ENCODE measurements at places on chromosomes 4 and X.

- DNase-seq: no peak
- no peak overlapping the region for H3K27ac ChIP-seq
- H3K4me1 ChIP-seq: no peaks in the 10 kb centered on the region
- no peak overlapping the region for H3K4me3 ChIP-seq
- H3K36me3 ChIP-seq: no peaks in the 10 kb centered on the region
Measured at GRCh38 chrX:137058339-137059127, 24.7 kb upstream of the GPR101 start.

GRCh38 chr4:48970471-48970921 is 15.6 kb upstream of the CWH43 start:
- no peak overlapping the region for H3K27ac ChIP-seq
- H3K4me3 ChIP-seq: no peak overlapping the region
- no peaks in the 10 kb centered on the region for H3K4me1 ChIP-seq
- no peak for DNase-seq
- H3K27me3 ChIP-seq: no peaks in the 10 kb centered on the region

- H3K4me3 ChIP-seq: no peak overlapping the region
- no peaks in the 10 kb centered on the region for H3K27me3 ChIP-seq
- no peaks in the 10 kb centered on the region for H3K36me3 ChIP-seq
- no peaks in the 10 kb centered on the region for H3K4me1 ChIP-seq
- DNase-seq: no peak
Measured at GRCh38 chr4:836750-837301, 10.9 kb upstream of the CPLX1 start.

DNA sequence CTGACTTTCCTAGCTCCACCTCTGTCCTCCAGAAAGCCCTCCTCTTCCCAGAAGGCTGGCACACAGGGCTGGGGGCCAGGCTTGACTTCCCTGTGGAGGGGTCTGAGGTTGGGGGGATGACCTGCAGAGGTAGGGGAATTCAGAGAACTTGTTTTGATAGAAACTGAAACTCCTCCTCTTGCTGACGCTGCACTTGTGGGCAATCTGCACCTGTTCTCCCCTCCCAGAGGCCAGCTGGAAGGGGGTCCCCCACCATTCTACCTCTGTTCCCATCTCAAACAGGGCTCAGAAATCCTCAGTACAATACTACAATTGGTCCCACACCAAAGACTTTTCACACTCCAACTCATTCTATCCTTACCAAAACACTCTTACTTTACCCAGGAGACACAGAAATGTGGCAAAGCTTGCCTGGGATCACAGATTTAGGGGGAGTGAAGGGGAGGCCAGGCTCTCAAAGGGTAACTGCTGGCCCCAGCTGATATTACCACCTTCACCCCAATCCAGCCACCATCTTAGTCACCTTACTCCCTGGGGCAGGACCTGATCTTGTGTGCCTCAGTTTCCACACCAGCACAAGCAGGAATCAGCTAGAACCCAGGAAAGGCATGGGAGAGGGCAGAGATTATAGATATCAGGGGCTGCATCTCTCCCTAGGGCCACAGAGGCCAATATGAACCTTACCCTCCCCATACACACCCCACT is 18.5 kb downstream of the OTUD5 start:
- H3K27ac ChIP-seq: peak overlapping the region; percentile 23
- no peaks in the 10 kb centered on the region for H3K4me1 ChIP-seq

DNA sequence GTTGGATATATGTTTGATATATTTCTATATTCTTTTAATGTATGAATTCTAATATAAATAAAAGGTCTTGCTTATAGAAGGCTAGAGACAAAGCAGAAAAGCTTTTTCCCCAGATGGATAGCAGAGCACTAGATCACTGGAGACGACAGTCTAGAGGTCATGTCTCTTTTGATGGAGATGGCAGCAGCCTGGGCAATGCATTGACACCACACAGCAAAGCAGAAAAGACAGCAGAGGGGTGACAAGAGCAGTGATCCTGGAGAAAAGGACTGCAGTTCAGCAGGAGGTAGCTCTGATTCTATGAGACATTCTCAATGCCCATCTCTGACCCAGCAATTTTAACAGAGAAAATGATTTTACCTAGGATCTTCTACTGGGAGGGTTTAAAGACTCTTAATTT is 210.6 kb downstream of the DTHD1 start:
- H3K4me3 ChIP-seq: no peak overlapping the region
- no peaks in the 10 kb centered on the region for H3K27me3 ChIP-seq
- no peaks in the 10 kb centered on the region for H3K36me3 ChIP-seq
- peak; percentile 1 for DNase-seq
- H3K4me1 ChIP-seq: peaks cover 6% of the 10 kb centered on the region

DNA sequence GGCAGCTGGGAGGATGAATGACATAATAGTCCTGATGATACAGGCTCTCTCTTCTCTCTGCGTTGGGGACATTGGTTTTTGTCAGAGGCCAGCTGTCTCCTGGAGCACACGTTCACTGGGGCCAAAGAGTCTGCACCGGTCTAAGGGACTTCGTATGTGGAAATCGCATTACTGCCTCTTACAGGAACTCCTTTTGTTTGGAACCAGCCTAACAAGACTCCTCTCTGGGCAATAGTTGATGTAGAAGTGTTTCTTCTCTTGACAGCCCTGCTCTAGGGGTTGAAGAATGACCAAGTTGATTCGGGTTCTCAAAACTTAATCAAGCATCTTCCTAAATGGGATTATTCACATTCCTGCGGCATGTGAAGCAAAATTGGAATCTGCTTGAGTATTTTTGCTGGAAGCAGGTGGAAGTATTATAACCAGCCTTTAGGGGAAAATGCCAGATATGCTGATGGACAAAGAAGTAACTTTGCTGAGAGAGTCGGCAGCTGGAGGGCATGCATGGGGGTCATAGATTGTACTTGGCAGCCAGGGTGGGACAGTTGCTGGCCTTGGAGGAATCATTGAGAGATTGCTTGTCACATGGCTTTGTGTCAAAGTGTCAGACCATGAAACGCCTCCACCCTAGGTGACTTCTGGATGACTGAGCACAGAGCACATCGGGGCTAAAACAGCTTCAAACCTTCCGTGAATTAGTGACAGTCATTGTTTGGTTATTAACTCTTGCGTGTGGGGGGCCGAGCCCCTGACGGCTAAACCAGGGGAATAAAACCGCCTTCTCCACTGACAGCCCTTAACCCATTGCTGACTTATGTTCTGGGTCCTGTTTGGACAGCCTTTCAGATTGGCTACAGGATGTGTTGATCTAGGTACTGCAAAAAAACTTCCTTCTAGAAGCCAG is 34.4 kb upstream of the SLC34A2 start:
- H3K4me1 ChIP-seq: no peaks in the 10 kb centered on the region
- no peaks in the 10 kb centered on the region for H3K36me3 ChIP-seq
- no peak overlapping the region for H3K4me3 ChIP-seq
- no peak overlapping the region for H3K27ac ChIP-seq

- no peak overlapping the region for H3K4me3 ChIP-seq
- H3K27ac ChIP-seq: no peak overlapping the region
- no peaks in the 10 kb centered on the region for H3K27me3 ChIP-seq
- no peaks in the 10 kb centered on the region for H3K36me3 ChIP-seq
- peaks cover 2% of the 10 kb centered on the region for H3K4me1 ChIP-seq
Measured at GRCh38 chr4:100082852-100083251, 107.4 kb downstream of the DDIT4L start.

DNA sequence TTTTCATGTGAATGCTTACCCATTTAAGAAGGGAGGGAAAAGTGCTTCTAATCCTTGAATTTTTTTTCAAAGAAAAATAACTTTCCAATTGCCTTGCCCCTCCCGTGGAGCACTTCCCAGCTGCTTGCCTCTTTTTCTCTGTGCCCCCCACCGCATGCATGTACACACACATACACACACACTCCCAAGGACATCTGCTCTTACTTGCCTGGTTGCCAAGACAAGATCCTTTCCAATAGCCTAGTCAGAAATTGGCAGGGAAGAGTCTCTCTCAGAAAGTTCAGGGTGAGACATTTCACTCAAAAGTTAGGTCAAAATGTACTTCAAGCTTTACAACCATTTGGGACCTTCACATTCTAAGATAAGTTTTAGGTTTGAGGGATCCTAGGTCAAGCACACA is 10.9 kb downstream of the HHIP start:
- H3K27me3 ChIP-seq: peaks cover 28% of the 10 kb centered on the region
- H3K4me3 ChIP-seq: no peak overlapping the region
- no peak overlapping the region for H3K27ac ChIP-seq
- no peak for DNase-seq
- H3K4me1 ChIP-seq: no peaks in the 10 kb centered on the region
- no peaks in the 10 kb centered on the region for H3K36me3 ChIP-seq

Data from cardiac muscle cell (in vitro differentiated cells and primary cell).